ENCODE measurements at places on chromosomes 7 and 10.
A peak's percentile ranks its signal among the peaks of the same experiment; 100 is the strongest.

DNA sequence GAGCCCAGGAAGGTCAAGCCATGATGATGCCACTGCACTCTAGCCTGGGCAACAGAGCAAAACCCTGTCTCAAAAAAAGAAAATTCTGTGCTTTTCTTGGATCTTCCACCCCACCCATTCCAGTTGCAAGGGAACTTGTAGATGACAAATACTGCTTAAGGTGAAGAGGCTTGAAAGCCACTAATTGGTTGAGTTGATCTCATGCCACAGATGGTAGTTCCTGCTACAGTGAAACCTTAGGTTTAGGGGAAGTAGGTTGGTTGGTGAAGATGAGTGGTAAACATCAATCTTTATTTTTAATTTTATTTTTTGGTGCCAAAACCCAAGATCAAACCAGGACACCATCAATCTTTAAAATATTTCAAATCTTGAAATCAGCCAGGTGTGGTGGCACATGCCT, 2.9 kb upstream of the GDI2 start:
- no peak for DNase-seq

DNA sequence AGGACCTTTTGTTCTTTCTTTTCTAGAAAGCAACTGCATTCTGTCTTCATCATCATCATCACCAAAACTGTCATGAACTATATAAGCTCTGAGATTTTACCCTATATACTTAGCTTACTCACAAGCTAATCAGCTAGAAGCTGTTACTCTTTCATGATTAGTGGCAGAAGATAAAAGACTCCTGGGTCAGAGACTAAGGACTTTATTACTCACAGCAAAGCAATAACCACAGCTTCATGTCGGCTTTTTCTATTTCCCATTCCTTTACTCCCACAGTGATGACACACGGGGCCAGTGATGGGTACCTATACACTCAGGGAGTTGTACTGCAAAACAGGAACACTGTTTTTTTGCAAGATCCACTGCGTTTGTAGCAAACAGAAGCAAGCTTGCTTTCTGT, 8.4 kb upstream of the C10orf88 start:
- no peak for DNase-seq

DNA sequence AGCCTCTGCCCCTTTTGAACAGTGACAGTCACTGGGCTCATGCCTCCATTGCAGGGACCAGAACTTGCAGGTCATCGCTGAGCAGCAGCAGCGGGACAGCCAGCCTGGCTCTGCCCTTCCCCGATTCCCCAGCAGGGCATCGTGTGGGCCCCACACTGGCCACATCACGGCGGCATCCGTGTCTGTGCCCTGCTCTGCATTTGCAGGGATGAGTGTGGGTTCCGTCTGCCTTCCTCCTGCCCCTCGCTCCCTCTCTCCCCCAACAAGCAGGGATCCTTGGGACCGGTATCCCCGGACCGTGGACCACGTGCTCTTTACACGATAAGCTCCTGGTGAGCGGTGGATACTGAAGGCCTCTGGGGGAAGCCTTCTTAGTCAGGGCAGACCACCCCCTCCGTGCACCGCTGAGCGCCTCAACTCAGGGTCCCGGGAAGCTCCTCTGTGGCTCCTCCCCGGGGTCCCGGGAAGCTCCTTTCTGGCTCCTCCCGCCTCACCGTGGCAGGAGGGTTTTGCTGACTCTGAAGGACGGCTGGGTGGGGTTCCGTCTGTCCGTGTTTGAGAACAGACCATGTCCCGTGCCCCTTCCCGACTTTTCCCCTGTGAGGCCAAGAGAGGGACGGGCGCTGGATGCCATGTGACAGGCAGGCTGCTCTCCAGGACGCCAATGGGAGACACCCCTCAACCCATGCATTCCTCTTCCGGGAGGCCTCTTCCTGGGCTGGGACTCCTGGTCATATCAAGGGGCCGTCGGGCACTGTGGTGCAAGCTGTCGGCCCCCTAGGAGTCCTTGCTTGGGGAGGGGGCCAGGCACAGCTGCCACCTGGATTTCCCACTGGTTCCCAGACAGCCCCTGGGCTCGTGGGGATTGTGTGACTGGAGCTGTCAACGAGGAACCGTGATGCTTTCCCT, 23.5 kb upstream of the NKX6-2 start:
- DNase-seq, result no peak

GRCh38 chr7:121083790-121084251, 95.3 kb downstream of the CPED1 start:
- DNase-seq, result peak; percentile 55

DNA sequence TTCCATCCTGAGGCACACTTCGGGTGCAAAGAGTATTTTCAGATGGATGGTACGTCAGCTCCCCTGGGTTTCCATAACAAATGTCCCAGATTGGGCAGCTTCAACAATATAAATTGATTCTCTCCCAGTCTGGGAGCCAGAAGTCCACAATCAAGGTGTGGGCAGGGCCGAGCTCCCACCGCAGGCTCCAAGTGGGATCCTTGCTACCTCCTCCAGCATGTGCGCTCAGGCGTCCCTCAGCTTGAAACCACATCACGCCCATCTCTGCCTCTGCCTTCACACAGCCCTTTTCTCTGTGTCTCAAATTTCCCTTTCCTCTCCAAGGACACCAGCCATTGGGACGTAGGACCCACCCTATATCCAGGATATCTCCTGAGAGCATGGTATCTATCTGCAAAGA, 153.5 kb downstream of the DIP2C start:
- no peak for DNase-seq

- no peak for DNase-seq
Observed at GRCh38 chr10:86671419-86671818, 3.1 kb downstream of the LDB3 start.

- DNase-seq, result peak; percentile 60
Observed at GRCh38 chr10:104349623-104350126, 4.0 kb upstream of the CFAP58 start.

GRCh38 chr10:29099001-29099400, 189.9 kb upstream of the LYZL1 start:
- no peak for DNase-seq

DNA sequence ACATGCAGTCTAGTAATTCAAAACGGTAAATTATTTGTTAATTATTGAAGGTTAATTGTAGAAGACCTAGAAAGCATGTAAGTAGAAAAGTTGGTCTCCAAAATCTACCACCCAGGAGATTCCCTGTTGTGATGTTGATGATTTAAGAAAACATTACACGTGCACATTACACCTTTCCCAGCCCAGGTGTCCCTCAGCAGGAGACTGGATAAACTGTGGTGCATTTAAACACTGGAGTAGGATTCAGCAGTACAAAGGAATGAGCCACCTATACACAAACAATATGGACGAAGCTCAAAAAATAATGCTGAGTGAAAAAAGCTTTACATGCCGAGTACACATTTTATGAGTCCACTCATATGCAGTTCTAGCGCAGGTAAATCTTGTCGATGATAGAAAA, 109.0 kb upstream of the STARD3NL start:
- DNase-seq, result no peak

DNA sequence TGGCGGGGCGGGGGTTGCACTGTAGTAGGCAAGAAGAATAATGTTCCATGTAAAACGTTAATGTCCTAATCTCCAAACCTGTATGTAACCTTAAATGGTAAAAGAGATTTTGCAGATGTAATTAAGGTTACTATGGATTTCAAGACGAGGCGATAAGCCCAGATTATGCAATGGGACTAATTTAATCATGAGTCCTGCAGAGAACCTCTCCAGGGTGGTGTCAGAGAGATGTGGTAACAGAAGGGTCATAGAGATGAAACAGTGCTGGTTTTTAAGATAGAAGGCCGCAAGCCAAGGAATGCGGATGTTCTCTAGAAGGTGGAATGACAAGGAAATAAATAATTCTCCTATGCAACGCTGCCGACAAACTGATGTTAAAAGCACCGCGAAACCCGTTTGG, 57.1 kb downstream of the UBE3C start:
- DNase-seq, result no peak

DNA sequence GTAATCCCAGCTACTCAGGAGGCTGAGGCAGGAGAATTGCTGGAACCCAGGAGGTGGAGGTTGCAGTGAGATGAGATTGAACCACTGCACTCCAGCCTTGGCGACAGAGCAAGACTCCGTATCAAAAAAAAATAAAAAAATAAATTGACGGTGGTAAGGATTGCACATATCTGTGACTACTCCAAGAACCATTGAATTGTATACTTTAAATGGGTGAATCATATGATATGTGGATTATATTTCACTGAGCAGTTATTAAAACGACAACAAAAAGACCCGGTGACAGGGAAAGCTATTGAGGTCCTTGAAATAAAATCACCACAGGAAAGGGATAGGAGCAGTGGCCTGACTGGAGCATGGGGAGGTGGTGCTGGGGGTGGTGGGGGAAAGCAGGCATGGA, 31.2 kb upstream of the COMTD1 start:
- DNase-seq, result no peak

DNA sequence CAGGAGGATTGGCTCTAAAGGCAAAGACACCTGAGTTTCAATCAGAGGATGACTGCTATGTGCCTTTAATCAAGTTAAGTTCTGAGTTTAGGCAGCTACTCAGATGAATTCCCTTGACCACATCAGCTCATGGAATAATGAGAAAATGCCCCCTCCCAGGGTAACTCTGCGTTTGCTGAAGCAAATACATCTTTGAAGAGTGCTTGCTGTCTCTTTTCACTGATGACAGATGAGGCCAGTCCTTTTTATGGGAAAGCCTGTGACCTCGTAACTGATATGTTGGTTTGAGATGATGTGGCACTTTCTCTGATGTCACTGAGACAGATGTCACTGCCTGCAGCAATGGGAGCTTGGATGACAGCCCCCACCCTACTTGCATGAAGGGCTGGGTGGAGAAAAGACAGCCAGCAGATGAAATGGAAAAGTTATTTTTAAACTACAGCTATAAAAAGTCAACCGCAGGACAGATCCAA, 43.7 kb upstream of the DGKI start:
- no peak for DNase-seq

GRCh38 chr7:22572937-22573336, 72.9 kb upstream of the STEAP1B start:
- peak; percentile 60 for DNase-seq

DNA sequence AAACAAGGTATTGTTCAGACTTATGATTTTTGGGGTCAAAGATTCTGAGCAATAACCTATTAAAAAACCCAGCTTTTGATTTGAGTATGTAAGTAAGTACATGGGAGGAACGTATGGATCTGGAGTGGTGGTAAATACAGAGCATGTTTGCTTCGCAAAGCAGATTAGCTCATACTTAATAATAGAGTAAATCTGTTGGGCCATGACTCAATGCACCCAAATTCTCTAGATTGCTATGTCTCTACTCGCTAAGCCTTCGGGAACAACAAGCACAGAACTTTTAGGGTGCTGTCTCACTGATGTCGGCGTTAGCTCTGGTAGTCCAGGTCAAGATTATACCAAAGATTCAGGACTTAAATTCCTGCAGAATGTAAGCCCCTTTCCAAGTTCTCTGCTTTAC, 807 bp upstream of the MINPP1 start:
- DNase-seq, result no peak

DNA sequence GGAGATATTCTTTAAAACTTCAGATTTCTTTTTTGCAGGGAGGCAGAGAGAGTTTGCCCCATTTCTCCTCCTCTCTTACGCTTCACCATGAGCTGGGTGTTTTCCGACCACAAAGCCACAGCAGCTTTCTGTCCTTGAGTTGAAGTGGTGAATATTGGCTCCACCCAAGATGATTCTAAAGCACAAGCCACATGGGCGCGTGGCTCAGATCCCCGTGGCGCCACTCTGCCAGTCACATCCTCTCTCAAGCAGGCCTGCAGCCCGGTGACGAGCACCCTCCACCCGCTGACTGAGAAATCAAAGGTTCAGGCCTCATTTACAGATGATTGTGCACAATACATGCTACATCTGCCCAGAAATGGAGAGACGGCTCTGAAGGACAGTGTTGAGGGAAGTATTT, 27.6 kb upstream of the RNF32 start:
- no peak for DNase-seq

- peak; percentile 76 for DNase-seq
Observed at GRCh38 chr10:69800109-69800508, 1.6 kb upstream of the COL13A1 start.

- DNase-seq, result no peak
Observed at GRCh38 chr10:21138769-21139340, 241.7 kb upstream of the NEBL start.

- no peak for DNase-seq
Observed at GRCh38 chr10:112393827-112394226, 19.9 kb downstream of the ACSL5 start.

DNA sequence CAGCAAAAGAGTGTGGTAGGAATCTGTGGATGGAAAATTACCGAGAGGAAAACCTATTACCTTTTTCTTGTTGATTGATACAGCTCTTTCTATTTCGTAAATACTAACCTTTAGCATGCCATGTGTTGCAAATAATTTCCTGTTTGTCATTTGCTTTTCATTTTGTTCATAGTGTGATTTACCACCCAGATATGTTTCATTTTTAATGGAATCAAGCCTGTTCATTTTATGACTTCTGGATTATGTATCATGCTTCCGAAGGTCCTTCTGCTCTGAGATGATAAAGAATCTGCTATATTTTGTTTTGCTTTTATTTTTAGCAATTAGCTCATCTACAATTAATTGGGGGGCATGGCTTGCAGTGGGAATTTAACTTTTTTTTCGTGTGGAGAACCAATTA, 46.5 kb downstream of the INPP5F start:
- no peak for DNase-seq

GRCh38 chr10:52261362-52261761, 52.7 kb upstream of the DKK1 start:
- DNase-seq, result no peak

GRCh38 chr10:59177031-59177797, 771 bp downstream of the PHYHIPL start:
- DNase-seq, result peak; percentile 89

- DNase-seq, result peak; percentile 81
Observed at GRCh38 chr10:112985690-112986543, 35.9 kb downstream of the TCF7L2 start.

- peak; percentile 97 for DNase-seq
Observed at GRCh38 chr10:67884313-67884841, at the start of gene SIRT1. Gene SIRT1 (plus strand): TSS chr10:67884656. CDS start chr10:67884722, 66 bp downstream.

DNA sequence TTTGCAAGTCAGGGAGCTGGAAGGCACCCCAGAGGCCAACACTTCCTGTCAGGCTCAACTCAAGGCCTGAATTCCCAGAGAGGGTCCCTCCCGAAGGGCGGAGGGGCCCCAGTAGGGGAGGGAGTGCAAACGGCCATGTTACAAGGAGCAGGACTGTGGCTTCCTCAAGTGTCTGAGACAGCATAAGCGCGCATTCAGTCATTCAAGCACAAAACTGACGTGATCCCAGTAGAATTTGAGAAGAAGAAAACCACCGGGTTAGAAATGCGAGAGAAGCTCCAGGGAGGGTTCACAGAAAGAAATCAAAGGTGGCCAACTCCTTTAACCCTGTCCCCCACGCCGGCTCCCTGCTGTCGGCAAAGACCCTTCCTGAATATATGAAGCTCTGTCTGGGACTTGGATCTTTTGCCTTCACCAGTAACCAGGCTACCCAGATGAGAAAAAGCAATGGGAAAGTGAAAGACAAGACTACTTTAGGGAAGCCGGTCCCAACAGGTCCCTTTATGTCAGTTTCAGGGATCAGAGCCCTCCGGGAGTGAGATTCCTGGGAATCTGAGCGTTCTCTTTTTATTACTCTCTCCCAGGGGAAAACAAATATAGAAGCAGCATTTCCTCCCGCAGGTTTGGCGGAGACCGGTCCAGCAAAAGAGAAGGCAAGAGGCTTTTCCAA, 1.3 kb downstream of the AFAP1L2 start:
- DNase-seq, result no peak

- no peak for DNase-seq
Observed at GRCh38 chr10:132132421-132132841, 54.3 kb upstream of the DPYSL4 start.

- no peak for DNase-seq
Observed at GRCh38 chr7:3080106-3080505, 36.4 kb upstream of the CARD11 start.

GRCh38 chr10:266974-267425, 131.7 kb downstream of the ZMYND11 start:
- DNase-seq, result no peak

GRCh38 chr10:106980495-106981451, 183.7 kb downstream of the SORCS1 start:
- DNase-seq, result no peak
